Activated CD4-positive, alpha-beta T cell treated with anti-CD3 and anti-CD28 coated beads for 4 hours (primary cell): ENCODE measurements at places on chromosomes 5 and 9.

- no peak for DNase-seq
Observed at GRCh38 chr5:77181596-77182304, 28.7 kb upstream of the PDE8B start.

DNA sequence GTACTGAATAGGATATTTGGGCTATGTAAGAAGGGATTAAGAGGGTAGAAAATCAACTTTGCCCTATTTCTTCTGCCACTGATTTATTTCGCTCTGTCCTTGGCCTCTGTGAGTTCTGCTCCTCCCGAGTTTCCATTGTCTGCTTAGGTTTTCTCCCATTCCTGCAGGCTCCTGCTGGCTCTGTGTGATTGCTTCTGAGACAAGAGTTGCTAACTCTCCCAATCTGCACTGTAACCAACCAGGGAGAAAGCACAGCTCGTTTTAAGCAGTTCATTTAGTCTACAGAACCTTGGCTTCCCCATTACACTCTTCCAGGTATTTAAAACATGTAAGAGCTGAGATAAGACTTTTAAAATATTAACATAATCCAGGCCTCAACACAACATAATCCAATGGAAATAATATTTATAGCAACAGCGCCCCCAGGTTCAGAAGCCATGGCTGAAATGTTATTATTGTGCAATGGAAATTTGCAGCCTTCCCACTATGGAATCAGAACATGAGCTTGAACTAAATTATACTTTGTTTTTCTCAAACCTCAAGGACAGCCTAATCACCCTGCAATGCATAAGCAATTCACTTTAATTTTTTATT is 203.5 kb downstream of the ERCC6L2 start:
- DNase-seq = no peak

DNA sequence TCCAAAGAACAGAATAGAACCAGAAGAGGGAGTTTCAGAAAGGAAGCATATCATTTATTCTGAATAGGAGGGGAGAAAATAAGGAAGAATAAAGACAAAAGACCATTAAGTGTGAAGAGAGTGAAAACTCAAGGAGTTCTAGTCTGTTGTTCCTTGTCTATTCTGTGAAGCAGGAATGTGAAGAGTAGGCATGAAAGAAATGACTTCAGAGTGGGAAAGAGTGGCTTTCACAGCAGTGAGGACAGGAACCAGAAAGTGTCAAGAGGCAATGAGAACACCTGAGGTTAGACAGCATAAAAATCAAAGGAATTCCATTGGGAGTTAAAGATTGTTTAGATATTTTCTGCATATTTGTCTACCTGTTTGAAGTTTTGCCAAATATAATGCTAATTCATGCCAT is 768.8 kb upstream of the GRAMD2B start:
- DNase-seq = no peak

- no peak for DNase-seq
Observed at GRCh38 chr9:115930472-115930871, 223.1 kb upstream of the PAPPA start.

DNA sequence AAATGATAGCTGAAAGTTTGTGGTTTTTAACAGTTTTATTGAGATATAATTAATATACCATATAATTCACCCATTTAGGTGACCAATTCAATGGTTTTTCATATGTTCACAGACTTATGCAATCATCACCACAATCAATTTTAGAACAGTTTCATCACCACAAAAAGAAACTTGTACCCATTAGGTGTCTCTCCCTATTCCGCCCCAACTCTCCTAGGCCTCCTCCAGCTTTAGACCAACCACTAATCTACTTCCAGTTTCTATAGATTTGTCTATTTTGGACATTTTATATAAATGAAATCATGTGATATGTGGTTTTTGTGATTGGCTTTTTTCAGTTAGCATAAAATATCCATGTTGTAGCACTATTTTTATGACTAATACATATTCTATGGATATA is 38.6 kb downstream of the YTHDC2 start:
- DNase-seq = no peak

DNA sequence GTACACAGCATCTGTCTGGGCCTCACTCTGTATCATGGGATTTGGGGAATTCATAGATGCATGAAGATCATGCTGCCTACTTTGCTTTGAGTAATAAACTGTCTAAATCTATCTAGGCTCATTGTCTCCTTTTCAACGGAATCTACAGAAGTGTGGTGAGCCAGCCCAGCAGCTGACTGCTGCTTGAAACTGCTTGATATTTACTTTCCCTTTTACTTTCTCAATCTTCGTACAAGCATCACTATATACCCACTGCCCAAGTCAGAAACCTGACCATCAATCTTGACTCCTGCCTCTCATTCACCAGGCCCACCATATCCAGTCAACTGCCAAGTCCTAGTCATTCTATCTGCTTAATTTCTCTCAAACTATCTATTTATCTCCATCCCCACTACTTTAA is 142.9 kb downstream of the NR2F1-AS1 start:
- DNase-seq = no peak

DNA sequence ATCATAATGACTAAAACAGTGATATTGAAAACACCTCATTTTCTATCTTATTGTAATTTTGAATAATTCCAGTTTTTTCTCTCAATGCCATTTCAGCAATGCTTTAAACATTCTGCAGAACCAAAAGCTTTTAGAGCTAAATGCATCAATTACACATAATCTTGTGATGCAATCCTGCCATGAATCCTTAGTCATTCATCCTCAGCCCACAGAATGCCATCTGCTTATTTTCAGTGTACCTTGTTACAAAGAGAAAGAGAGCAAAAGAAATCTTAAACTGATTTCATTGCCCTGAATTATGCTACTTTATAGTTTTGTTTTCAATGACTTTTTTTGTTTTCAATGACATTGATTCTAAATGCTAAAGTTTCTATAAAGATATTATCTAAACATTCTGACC is 1234.8 kb upstream of the C9orf72 start:
- no peak for DNase-seq

DNA sequence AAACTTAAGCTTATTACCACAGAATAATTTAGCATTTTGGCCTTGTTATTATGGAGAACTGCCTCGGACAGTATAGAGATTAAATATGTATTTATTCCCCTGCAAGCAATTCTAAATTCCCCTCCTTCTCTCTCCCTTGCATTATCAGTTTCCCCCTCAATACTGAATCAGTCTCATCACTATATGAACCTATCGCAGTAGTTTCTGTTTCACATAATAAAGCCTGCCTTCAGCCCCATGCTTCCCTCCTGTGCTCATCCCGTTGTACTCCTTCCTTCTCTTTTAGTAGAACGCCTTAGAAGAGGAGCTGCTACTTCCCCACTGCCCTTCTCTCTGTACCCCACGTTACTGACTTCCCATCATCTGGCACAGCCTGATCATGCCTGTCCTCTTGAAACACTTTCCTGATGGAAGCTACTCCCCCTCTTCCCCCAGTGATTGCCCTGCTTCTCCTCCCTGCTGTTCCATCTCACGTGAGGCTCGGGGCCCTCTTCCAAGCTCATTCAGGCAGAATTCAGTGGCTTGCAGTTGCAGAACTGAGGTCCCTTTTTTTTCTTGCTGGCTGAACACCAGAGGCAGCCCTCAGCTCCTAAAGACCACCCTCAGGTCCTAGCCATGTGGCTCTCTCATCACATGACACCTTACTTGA is 93.4 kb downstream of the PPIC start:
- DNase-seq = no peak

DNA sequence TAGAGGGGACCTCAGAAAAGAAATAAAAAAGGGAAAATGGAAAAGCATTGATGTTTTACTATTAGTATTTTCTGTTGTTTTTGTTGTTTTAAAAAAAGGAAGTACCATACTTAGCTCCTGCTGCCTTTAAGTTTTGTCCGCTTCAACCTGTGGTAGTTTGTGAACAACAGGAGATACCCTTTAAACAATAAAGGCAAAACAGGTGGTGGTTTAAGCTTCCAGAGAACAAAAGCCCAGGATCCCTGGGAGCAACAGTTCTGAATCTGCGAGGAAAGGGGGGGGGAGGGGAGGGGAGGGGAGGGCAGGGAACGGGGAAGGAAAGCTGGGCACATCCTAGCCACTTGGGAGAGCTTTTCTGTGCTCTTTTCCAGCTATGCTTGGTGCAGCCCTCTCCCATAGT is 2.1 kb upstream of the PSIP1 start:
- DNase-seq = no peak

DNA sequence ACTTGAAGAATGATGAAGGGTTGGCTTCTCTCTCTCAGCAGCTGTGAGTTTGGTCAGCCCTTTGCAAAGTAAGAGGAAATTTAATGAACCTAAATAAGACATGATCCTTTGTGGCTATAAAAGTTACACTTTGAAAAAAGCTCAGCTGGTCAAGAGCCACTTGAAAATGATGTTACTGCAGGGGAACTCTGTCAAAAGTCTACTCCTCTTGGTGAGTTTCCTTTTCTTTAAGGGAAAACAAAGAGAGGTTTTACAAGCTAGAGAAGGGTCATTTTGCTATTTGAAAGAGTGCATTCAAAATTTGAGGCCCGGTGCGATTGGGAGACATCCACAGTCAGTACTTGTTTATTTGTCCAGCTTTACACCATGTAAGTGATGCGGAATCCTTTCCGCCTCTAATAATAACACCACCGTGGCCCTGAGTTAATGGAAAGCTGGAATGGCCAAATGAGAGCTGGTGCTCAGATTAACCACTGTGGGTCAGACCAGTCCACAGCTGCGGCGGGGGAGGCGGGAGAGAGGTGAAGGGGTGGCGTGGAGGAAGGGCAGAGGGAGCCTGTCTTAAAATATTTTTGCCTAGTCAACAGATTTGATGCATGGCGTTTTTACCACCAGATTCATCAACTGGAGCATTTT is 404.0 kb downstream of the TLE4 start:
- DNase-seq = no peak

DNA sequence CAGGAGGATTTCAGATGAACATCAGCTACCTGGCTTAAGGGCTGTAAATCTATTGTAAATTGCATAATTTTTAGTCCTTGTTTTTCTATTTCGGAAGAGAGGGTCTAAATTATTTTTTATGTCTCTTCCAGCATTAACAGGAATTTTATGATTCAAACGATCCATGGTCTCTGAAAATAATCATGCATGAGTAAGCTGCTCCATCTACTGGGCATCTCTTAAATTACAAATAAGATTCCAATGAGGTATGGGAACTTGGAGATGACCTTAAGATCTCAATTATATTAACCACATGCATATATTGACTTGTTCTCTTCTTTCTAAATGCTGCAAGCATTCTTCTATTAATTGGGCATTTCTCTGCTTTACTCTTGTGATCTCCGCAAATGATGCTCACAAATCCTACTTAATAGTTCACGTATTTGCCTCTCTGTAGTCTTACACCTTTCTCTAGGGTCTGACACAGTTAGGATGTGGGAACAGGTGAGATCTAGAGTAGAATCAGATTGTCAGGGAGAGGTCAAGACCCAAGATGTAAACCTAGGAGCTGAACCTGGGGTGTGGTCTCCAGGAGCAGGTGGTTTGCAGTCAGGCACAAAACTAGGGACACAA is 86.9 kb downstream of the NUDT12 start:
- DNase-seq = no peak

- DNase-seq = no peak
Observed at GRCh38 chr5:147373328-147373727, 136.5 kb downstream of the DPYSL3 start.

DNA sequence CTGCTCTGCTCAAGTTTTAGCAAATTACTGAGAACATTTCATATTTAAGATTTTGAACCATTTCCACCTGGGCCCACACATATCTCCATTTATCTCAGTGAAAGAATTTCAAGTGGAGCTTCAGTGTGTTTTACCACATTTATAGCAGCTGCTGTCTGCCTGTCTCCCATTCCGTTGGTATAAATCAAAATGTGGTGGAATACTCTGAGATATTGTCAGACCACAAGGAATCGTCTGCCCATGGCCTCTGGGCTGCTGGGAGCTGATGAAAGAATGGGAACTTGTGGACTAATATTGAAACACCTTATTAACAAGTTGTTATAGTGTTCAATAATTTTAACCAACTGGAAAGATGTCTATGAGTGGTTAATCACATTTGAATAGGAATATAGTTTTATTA is 33.3 kb downstream of the MAST4 start:
- DNase-seq = no peak

GRCh38 chr5:58259685-58260152 is 200.2 kb downstream of the PLK2 start:
- no peak for DNase-seq

- DNase-seq = no peak
Observed at GRCh38 chr9:127913682-127914081, 3.2 kb downstream of the ST6GALNAC4 start.

- DNase-seq = no peak
Observed at GRCh38 chr5:88276378-88276777, 7.7 kb upstream of the TMEM161B start.

DNA sequence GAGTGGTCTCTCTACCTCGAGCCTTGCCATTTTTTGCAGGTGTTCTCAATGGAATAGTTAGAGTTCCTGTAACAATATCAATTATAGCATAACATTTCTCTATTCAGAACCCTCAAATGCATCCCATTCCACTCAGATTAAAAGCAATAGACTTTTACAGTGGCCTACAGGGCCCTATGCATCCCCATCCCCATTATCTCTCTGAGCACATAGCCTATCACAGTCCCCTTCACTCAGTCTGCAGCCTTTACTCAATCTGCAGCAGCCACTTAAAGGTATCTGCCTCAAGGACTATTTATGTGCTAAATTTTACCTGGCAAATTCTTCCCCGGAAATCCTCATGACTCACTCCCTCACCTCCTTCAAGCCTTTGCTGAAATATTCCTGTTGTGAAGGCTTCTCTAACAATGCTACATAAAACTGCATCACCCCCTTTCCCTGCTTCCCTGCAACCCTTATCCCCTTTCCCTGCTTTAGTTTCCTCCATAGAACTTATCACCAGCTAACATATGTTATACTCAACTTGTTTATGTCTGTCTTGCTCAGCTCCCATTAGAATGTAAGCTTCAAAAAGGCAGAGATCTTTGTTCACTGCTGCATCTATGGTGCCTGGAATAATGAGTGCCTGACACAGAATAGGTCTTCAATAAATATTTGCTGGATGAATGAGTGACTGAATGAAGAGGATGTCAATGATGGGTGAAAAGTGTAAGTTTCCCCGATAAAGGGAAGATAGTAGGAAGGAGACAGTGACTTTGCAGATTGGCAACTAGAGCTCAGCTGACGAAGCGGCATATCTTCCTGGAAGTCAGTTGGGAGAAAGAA is 54.1 kb upstream of the ZNF366 start:
- no peak for DNase-seq

DNA sequence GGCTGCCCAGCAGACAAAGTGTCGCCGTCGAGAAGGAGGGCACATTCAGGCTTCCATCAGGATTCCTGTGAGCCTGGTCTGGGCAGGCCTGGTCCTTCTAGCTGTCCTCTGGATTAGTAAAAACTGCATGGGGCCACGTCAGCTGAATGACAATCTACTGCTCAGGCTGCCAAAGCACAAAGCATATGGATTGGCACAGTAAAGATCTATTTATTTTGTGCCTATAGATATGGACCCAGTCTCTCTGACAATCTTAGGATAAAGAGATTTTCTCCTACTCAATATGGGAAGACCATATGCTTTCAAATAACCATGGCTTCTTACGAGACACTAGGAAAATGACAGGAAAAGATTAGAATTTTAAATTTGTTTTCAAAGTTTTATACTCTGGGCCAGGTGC is 24.1 kb downstream of the ANKH start:
- DNase-seq = no peak

GRCh38 chr5:117551236-117551635 is 976.6 kb upstream of the SEMA6A start:
- no peak for DNase-seq
